ENCODE measurements at places on chromosomes 1 and 21.
A peak's percentile ranks its signal among the peaks of the same experiment; 100 is the strongest.

DNA sequence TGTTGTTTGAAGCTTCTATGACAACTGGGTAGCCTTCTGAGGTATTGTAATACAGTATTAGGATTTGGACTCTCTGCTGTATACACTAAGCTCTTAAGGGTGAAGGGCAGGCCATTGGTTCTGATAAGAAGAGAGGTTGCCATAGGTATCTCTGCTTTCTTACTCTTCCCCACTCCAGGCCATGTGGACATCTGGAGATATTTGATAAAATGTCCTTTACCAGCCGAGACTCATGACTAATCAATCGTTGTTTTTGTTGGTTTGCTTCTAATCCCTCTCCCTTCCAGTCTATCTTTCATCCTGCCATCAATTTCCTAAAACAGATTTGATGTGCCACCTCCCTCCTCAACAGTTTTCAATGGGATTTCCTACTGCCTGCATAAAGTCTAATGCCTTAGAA lies 64.6 kb upstream of the WDR26 start:
- peak; percentile 8 for DNase-seq

- DNase-seq, result no peak
Observed at GRCh38 chr1:11518016-11518701, 39.2 kb downstream of the DISP3 start.

- no peak for DNase-seq
Observed at GRCh38 chr1:12338823-12339222, 109.0 kb downstream of the VPS13D start.

DNA sequence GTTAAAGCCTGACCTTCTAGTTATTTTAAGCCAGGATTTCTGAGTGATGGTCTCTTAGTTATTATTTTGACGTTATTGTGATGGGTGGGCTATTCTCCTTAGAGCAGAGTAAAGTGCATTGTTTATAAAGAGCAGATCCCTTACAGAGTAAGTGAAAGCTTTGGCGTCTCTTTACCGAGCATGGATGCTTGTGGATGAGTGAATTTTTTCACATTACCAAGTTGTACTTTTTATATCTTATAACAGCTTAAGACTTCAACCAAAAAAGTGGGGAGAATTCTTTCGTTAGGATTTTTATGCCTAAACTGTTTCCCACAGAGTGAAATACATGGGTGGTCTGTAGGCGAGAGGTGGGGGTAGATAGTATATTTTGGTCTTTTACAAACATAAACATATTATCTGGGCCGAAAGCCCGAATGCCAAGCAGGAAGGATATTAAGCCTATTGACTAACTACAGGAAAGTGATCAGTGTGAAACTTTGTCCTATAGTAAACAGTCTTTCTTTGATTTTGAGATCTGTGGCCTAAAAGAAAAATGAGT lies 279.1 kb upstream of the C1orf105 start:
- DNase-seq, result no peak

GRCh38 chr1:69845655-69846054 lies 277.9 kb downstream of the LRRC7 start:
- no peak for DNase-seq

DNA sequence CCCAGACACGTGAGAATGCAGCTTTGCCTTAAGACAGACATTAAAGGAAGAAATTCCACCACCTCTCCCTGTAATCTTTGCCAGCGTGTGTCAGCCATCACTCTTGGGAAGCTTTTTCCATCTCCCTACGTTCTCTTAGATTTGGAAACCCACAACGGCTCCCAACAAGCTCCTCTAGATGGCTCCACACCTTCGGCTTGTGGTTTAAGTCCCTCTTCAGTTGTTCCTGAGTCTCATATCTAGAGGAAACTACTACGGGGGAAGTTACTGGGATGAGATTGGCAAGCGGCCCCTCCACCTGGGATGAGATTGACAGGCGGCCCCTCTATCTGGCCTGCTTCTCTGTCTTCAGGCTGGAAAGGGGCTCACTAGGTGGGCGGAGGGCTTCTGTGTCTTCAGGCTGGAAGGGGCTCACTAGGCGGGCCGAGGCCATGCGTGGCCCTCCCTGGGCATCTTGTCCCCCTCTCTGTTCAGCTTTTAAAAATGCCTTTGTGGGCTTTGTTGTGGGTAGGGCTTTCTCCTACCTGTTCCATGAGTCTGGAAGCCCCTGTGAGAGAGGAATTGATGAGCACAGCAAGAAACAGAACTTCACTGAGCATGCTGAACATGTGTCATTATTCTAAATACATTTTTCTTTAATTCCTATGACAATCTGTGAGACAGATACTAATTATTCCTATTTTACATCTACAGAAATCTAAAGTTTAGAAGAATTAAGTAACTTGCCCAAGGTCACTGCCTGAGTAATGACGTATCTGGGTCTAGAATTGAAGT lies 670.5 kb downstream of the KIF26B start:
- no peak for DNase-seq

GRCh38 chr21:42556960-42557359 lies 43.3 kb downstream of the SLC37A1 start:
- DNase-seq, result no peak

GRCh38 chr21:45995686-45996179 lies 14.2 kb downstream of the COL6A1 start:
- no peak for DNase-seq

GRCh38 chr1:231954751-231955150 lies 328.2 kb downstream of the DISC1 start:
- no peak for DNase-seq

GRCh38 chr1:74160046-74160445 lies 37.9 kb downstream of the LRRIQ3 start:
- no peak for DNase-seq

- no peak for DNase-seq
Observed at GRCh38 chr1:204435381-204435831, 23.8 kb upstream of the PPP1R15B start.

DNA sequence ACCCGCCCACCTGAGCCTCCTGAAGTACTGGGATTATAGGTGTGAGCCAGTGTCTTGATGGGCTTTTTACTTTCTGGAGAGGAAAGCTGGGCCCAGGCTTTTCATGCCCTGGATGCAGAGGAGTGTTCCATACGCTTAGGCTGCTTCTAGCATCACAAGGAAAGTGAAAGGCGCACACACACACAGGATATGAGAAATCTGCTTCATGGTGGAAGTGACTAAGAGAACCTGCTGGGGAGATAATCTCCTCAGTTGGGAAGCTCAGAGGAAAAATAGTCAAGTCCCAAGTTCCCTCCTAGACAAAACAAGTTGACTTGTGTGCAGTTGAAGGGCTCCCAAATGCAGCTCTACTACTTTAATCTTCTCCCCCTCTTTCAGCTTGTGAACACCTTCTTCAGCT lies 2.2 kb downstream of the NUDC start:
- no peak for DNase-seq

DNA sequence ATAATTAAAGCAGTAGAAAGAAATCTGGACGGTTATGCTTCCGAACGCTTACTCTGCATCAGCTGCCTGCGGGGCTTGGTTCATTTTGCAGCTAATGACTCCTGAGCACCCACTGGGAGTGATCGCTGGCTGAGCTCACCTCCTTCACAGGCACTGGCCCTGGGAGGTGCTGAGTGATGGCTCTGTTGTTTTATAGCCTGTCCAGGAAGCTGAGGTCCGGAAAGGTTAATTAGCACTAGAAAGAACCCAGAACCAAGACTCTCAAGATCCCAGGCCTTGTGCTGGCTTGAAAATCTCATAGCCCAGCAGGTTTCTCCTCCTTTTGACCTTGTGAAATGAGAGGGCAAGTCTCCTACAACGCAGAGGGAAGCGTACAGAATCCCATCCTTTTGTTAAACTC lies 226.2 kb downstream of the AJAP1 start:
- DNase-seq, result no peak

- DNase-seq, result no peak
Observed at GRCh38 chr1:117675907-117676430, 70.1 kb downstream of the TENT5C start.

GRCh38 chr1:100440075-100440809 lies 87.9 kb downstream of the CDC14A start:
- no peak for DNase-seq

GRCh38 chr1:17393230-17393629 lies 21.2 kb downstream of the PADI6 start:
- no peak for DNase-seq

Measured in ACHN (cell line).